ENCODE measurements at places on chromosomes 7 and 10.

DNA sequence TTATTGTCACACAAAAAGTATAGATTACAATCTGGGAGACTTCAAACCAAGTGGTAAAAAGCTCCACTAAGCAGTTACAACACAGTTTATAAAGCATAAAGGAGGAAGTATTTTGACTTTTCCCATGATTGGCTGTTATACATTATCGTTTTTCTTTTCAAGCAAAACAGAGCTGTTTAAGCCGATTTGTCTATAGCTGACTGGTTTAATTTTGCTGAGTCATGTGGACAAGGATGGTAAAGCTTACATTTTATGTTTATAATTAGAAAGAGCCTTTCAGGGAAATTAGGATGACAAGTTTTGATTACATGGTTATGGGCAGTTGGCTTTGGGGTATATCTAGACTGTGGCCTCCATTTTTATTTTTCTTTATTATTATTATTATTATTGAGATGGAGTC is 152.5 kb upstream of the STK17A start:
- DNase-seq = no peak

- no peak for DNase-seq
Measured at GRCh38 chr10:19833170-19833824, 17.1 kb downstream of the PLXDC2 start.

- DNase-seq = no peak
Measured at GRCh38 chr7:8214244-8214824, 47.6 kb downstream of the ICA1 start.

GRCh38 chr10:125482108-125482507 is 200.9 kb downstream of the TEX36 start:
- no peak for DNase-seq

DNA sequence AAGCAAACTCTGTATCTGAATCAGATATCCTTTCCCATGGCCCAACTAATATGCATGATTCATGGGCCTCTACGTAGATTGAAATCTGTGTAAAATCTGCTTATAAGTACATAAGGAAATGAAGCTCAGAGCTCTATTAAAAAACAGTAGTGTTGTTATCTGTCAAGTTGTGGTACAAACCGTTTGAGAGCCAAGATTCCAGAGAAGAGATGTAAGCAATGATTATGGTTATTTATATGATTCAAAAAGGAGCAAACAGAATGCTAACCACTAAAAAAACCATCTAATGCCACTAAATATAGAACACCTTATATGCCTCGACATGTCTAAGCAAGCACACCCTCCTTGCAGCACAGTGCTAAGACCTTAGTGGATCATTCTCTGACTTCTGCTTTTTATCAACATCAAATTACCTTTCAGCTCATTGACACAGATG is 26.6 kb downstream of the RPP38 start:
- DNase-seq = no peak

- DNase-seq = no peak
Measured at GRCh38 chr10:89853781-89854191, 152.4 kb downstream of the KIF20B start.

DNA sequence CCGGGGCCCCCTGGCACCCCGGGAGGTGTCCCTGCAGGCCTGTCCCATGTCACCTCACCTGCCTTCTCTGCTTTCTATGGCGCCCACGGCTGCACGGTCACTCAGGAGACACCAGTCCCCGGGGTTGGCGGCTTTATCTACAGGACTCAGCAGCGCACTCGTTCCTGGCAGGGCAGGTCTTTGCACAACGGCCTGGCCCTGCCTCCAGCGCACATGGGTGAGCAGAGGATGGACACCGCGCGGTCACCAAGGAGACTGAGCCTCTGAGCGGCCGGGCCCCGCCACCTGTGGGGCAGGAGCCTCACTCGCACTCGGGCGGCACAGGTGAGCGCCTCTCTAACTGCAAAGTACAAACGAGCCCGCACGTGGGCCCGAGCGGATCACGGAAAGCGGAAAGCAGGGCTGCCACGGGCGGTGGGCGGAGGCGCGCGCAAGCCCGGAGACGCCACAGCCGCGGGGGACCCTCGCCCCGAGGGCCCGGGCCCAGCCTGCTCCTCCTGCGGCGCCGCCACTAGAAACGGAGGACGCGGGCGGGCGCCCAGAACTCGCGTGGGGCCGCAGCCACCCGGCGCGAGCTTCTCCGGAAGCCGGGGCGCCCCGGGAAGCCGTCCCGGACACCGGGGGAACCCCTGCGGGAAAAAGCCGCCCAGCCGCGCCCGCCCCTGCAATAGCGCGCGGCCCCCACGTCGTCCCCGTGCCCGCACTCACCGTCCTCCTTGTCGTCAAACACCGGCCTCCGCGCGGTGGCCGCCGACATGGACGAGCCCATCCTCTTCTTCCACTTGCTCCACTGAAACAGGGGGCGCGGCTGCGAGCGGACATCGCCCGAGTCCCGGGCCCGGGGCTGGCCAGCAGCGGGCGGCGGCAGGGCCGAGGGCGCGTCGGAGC is 642 bp downstream of the STK32C start:
- DNase-seq = no peak

DNA sequence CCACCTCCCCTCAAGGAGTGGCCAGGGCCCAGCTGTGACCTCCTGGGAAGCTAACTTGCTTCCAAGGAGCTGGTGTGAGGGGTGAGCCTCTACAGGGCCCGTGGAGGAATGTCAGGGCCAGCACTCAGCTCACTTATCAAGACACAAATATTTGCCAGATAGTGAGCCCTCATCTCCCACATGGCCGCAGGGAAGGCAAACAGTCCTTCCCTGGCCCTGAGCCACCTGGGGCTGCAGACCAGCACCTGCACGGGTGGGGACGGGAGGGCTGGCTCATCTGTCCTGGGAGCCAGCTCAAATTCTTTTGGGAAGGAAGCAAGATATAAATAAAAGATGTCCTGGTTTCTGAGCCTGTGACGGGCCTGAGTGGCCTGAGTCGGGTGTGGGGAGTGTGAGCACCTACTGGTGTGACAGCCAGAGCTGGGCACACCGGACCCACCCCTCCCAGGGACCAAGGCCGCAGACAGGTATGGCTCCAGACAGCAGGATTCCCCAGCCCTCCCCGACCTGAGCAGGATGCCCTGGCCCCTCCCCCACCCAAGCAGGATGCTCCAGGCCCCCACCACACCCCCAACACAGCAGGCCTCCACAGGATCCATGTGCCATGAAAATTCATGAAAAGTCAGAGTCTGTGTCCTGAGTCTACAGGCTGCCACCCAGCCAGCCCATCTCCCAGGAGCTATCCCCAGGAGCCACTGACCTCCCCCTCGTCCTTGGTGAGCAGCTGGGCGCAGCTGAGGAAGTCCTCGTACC is 148.0 kb downstream of the MAPK8 start:
- no peak for DNase-seq

DNA sequence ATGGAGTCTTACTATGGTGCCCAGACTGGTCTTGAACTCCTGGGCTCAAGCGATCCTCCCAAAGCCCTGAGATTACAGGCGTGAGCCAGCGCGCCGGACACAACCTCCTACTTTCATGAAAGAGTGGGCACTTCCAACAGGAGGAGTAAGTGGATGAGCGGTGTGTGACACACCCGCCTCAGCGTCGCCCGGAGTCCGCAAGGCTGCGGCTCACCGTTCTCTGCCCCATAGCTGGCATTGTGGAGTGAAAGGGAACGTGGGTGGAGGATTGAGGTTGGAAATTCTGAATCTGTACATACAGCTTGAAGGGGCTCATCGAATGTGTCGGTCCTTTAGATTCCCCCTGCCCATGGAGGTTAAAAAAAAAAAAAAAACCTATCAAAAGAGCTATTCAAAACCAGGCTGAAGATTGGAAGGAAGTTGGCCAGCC is 524 bp upstream of the PRXL2A start:
- no peak for DNase-seq

DNA sequence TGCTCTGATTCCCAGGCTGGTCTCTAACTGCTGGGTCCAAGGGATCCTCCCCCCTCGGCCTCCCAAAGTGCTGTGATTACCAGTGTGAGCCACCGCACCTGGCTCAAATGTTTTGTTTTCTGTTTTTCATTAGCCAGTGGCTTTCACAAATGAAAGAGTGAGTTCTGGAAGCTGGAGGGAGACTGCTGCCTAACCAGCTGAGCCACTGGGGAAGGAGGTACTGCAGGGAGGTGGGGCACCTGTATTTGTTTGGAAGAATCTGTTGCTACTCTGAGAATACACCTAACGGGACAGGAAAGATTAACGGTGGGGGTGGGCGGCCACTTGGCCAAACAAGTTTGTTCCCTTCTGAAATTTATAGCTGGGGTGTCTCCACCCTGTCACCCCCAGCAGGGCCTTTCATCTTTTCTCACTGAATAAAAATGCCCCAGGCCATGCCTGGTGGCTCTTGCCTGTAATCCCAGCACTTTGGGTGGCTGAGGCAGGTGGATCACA is 4.7 kb downstream of the STOX1 start:
- no peak for DNase-seq

DNA sequence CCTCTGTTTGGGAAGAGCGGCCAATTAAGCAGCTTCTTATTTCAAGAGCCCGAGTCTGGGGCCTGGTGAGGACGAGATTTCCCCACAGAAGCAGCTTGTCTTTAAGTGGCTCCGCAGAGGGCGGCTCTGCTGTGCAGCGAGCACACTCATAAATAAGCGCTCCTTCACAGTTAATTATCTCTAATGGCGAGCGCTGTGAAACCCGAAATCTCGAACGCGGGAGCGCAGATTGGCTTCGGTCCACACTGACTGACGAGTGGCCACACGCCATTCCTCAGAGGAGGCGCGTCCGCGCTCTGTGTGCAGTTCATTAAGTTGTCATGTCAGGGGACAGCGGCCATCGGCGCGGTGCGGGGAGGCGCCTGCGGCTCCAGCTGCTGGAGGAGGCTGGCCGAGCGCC is 560.9 kb downstream of the DNAJB6 start:
- DNase-seq = no peak

GRCh38 chr10:43308986-43309385 is 42.1 kb upstream of the RASGEF1A start:
- DNase-seq = no peak

GRCh38 chr10:124935946-124936345 is 6.0 kb upstream of the ZRANB1 start:
- DNase-seq = no peak

GRCh38 chr10:101228966-101229265 is 347 bp downstream of the LBX1 start:
- no peak for DNase-seq

DNA sequence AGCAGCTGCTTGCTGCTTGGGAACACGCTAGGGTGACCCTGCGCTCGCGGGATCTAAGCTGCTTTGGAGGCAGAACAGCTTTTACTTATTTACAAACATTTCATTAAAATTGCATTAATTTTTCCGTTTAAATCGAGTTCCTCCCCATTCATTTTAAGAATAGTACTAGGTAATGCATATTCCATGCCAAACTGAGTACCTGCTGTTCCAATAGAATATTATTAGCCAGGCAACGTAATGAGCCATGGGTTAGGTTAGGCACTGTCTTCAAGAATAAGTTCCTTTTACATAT is 860 bp downstream of the EXOC6 start:
- no peak for DNase-seq

GRCh38 chr10:59108296-59108870 is 68.1 kb upstream of the PHYHIPL start:
- DNase-seq = no peak

DNA sequence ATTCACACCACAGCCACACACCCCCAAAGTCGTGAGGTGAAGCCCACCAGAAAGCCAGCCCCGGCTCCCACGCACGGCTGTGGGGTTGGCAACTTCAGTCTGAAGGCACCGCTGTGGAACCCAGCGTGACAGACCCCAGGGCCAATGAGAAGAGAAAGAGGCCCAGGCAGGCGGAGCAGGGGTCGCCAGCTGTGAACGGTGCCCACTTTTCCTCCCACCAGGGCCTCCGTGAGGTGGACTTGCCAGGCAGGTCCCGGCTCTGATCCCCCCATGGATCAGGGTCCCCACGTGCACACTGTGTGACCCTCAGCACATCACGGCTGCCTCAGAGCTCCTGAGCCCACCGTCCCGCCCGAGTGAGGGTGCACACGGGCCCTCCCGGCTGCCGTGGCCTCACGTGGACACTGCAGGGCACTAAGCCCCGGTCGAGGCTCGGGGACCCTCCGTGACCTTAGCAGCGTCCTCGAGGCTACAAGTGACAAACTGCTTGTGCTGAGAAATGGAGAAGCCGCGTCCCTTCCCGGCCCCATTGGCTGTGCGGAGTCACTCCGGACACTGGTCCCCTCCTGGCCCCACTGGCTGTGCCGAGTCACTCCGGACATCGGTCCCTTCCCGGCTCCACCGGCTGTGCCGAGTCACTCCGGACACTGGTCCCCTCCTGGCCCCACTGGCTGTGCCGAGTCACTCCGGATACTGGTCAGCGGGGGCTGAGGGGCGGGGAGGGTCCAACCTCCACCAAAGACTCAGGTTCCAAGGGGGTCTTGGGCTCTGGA is 72.4 kb upstream of the PDGFA start:
- no peak for DNase-seq

DNA sequence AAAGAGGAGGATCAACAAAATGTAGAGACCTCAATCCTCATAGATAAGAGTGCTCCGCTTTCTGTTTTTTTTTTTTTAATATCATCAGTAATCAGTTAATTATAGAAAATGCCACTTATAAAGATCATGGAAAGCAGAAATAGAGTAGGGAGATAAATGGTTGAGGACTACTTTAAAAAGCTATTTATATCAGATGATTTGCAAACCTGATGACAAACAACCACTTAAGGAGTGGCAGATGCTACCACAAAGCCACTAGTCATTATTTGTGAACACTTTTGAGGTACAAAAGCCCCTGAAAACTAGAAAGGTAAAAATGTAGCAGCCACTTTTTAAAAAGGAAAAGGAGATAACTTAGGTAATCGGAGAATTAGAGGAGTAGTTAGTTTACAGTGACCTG is 99.0 kb upstream of the CYP26C1 start:
- no peak for DNase-seq

- no peak for DNase-seq
Measured at GRCh38 chr10:48556065-48556464, 48.8 kb downstream of the ARHGAP22 start.

DNA sequence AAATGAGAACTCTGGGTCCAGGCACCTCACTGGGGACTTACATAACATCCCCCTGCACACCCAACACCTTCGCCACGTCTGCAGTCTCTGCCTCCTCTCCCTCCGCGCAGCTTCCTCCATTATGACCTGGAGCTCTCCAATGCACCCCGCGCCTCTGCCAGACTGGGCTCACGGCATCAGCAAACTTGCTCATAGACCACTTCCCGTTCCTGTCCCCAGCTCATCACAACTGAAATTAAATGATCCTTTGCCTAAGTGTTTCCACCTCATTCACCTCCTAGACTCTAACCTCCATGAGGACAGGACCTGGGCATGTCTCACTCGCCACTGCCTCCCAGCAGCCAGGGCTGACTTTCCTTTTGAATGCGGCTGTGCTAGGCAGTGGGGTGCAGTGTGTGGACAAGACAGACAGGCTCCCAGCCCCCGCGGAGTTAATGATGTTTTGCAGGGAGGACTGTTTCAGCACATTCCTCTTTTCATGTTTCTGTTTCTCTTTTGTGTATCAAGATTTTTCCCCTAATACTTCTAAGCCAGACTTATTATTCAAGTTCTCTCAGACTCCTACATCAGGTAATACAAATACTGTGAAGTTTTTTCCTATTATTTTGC is 18.8 kb downstream of the CHST15 start:
- no peak for DNase-seq

GRCh38 chr7:142787783-142788182 is 17.0 kb downstream of the PRSS2 start:
- no peak for DNase-seq
